Activated CD4-positive, alpha-beta T cell treated with anti-CD3 and anti-CD28 coated beads, Interleukin-2, amount 10 ng/mL, durations not matched to agents 7 days and 5 days (primary cell): ENCODE measurements at places on chromosomes 4 and X.

- peaks cover 5% of the 10 kb centered on the region for H3K27me3 ChIP-seq
- H3K36me3 ChIP-seq, result no peaks in the 10 kb centered on the region
- no peak overlapping the region for H3K27ac ChIP-seq
- no peak for DNase-seq
- H3K4me3 ChIP-seq, result no peak overlapping the region
These were observed 10.0 kb upstream of the ELOVL6 start for GRCh38 chr4:110208419-110208818.

DNA sequence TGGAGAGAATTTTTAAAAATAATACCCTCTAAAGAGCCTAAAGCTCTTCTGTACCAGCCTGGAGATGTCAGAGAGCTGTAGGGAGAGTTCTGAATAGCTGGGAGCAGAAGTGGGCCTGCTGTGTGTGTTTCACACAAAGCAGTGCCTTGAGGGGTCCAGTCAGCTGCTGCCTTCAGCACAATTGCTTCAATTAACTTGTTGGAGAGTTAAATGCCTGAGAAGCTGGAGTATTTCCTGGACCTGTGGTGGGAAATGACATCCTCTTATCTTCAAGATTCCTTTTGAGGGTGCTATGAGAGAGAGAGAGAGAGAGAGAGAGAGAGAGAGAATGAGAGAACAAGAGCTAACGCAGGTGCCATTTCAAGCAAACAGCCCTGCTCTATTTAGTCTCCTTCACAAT, 96.2 kb upstream of the IL1RAPL2 start:
- no peaks in the 10 kb centered on the region for H3K4me1 ChIP-seq
- no peaks in the 10 kb centered on the region for H3K36me3 ChIP-seq
- H3K4me3 ChIP-seq, result no peak overlapping the region

GRCh38 chr4:123505095-123506010, 108.8 kb downstream of the SPRY1 start:
- peaks cover 2% of the 10 kb centered on the region for H3K36me3 ChIP-seq
- peak; percentile 30 for DNase-seq
- H3K4me1 ChIP-seq, result peaks cover 12% of the 10 kb centered on the region
- peaks cover 27% of the 10 kb centered on the region for H3K27me3 ChIP-seq
- H3K4me3 ChIP-seq, result peak overlapping the region; percentile 79

- H3K4me3 ChIP-seq, result no peak overlapping the region
- no peak overlapping the region for H3K27ac ChIP-seq
- no peaks in the 10 kb centered on the region for H3K4me1 ChIP-seq
These were observed 46.2 kb upstream of the IGFBP7 start for GRCh38 chr4:57156242-57156990.

DNA sequence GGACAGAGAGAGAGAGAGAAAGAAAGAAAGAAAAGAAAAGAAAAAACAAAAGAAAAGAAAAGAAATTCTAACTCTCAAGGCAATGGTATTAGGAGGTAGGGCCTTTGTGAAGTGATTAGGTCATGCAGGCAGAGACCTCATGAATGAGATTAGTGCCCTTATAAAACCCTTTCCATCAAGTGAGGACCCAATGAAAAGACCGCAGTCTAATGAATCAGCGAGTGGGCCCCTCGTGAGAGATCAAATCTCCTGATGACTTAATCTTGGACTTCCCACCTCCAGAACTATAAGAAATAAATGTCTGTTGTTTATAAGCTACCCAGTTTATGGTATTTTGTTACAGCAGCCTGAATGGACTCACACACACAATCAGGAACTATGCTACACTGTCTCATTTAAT, 16.9 kb downstream of the AASDH start:
- H3K27me3 ChIP-seq, result no peaks in the 10 kb centered on the region
- H3K4me1 ChIP-seq, result no peaks in the 10 kb centered on the region
- peaks cover 25% of the 10 kb centered on the region for H3K36me3 ChIP-seq
- no peak overlapping the region for H3K27ac ChIP-seq
- no peak for DNase-seq
- H3K4me3 ChIP-seq, result no peak overlapping the region

DNA sequence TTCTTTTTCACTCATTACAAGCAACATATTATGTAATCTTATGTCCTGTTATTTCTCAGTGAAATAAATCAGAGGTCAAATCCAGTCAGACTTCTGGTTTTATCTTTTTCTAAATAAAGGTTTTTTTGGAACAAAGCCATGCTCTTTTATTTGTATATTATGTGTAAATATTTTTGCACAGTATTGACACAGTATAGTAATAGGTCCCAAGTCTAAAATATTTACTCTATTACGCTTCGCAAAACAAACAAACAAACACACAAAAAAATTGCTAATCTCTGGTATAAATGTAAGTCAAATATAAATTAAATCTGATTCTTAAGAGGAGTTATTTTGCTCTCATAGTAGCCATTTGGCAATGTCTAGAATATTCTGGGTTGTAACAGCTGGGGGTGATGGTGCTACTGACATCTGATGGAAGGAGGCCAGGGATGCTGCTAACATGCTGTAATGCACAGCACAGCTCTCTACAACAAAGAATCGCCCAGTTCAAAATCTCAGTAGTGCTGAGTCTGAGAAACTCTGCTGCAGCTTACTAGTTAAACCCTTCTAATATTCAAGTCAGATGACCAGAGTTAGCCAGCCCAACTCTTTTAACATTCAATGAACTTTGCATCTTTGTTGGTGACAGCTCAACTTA, 602.1 kb downstream of the RAB28 start:
- no peak for DNase-seq
- H3K27ac ChIP-seq, result no peak overlapping the region
- no peaks in the 10 kb centered on the region for H3K36me3 ChIP-seq
- no peaks in the 10 kb centered on the region for H3K4me1 ChIP-seq

- peaks cover 6% of the 10 kb centered on the region for H3K27me3 ChIP-seq
- no peak for DNase-seq
- H3K27ac ChIP-seq, result no peak overlapping the region
- H3K4me1 ChIP-seq, result no peaks in the 10 kb centered on the region
- H3K36me3 ChIP-seq, result no peaks in the 10 kb centered on the region
- no peak overlapping the region for H3K4me3 ChIP-seq
These were observed 76.0 kb upstream of the SRD5A3 start for GRCh38 chr4:55269995-55270394.

DNA sequence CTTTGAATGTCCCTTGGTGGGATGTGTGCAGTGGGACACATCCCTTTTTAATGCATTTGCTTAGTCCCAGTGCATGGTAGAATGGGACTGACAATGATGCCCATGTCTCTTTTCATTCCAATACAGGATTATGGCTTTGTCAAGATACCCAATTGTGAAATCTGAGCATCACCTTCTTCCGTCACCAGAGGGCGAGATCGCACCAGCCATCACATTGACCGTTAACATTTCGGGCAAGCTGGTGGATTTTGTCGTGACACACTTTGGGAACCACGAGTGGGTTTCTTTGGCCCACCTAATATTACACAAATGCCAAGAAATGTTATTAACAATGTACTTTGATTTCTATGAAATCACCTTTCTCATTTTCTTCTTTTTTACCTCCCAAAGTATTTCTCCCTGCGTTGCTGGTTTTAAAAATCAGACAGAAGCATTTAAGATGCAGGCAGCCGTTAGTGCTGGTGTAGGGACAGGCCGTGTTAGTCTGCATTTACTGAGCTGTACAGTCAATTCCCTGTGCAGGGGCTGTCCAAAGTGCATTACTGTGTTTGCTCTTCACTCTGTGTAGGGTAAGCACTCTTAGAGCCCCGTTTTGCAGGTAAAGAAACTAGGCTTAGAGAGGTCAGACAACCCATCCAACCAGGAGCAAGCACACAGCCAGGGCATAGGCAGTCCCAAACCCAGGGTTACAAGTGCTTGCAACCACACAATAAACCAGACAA, 46.5 kb downstream of the CWH43 start:
- H3K4me3 ChIP-seq, result no peak overlapping the region
- DNase-seq, result no peak
- no peaks in the 10 kb centered on the region for H3K4me1 ChIP-seq
- no peaks in the 10 kb centered on the region for H3K36me3 ChIP-seq
- H3K27me3 ChIP-seq, result peaks cover 4% of the 10 kb centered on the region
- no peak overlapping the region for H3K27ac ChIP-seq

DNA sequence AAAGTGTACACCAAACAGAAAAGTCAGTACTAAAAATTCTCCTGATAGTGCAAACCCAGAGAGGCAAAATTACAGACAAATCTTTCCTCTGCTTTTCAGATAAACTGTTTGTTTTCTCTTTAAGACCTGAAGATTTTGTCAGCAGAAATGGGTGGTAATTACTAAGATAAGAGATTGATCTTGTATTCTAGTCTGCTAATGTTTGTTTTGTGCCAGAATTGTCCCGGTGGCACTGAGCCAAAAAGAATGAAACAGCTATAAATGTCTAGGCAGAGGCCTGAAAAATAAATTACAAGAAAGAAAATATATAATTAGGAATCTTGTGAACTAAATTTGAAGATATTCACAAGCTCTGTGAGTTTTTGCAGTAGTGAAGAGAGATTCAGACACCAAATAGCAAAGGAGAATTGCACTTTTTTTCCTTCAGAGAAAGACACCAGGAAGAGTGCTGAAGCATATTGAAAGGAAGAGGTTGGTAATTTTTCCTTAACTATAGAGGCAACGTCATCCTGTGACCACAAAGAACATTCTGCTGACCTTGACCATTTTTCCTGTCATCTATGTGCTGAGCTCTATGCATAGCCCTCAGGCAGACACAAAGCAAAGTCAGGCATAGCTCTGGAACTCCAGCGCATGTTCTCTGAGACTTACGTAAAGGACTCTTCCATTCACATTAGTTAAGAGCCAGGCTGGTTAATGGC, 314.5 kb upstream of the RASGEF1B start:
- H3K27ac ChIP-seq, result no peak overlapping the region
- no peaks in the 10 kb centered on the region for H3K27me3 ChIP-seq
- DNase-seq, result no peak
- H3K4me3 ChIP-seq, result no peak overlapping the region
- H3K4me1 ChIP-seq, result peaks cover 7% of the 10 kb centered on the region
- H3K36me3 ChIP-seq, result no peaks in the 10 kb centered on the region

- DNase-seq, result no peak
- no peak within 1 kb of the TSS for H3K4me3 ChIP-seq
- H3K27me3 ChIP-seq, result no peaks in the 10 kb centered on the region
- H3K36me3 ChIP-seq, result peaks cover 1% of the 10 kb centered on the region
- peaks cover 31% of the 10 kb centered on the region for H3K4me1 ChIP-seq
These were observed at the start of gene C4orf17 for GRCh38 chr4:99510721-99511120. C4orf17 (plus strand) TSS chr4:99511021; CDS start chr4:99513082, 2,061 bp downstream.

- H3K4me3 ChIP-seq, result no peak overlapping the region
- H3K27ac ChIP-seq, result no peak overlapping the region
- DNase-seq, result no peak
These were observed 54.8 kb downstream of the DHX15 start for GRCh38 chr4:24529555-24529954.

DNA sequence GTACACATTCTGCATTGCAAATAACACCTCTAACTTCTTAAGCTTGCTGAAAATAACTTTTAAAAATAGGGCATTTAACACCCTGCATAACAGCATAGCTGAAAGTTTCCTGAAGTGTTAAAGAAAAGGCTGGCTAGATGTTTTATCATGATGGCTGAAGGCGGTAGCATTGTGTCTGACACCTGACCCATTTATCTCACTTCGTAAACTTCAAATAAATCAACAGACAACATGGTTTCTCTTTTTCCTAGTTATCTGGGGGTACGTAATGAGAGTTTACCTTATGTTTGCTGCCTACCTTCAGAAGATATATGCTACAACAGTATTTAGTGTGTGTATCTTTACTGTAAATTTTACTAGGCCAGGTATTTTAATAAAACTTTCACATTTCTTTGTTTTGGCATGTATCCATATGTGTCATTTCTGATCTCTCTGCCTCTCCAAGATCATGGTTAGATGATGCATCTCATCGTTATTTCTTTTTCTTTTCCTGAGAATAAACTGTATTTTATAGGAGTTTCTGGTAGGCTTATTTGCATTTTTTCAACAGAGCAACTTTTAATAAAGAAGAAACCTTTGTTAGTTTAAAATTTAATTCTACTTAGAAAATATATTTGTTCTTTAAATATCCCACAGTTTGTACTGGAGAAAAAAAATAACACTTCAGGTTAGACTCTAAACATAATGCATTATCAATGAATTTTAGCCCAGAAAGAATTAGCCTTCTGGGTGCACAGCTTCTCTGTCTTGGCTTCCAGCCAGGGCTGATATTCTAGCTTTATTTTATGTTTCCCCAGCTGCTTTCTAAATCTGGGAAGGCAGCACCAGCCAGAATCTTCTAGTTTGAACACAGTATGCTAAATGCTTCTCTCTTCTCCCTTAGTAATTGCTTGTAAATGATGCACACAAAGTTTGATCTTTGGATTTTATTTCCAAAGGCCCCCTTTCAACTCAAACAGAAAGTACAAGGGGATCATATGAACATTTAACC, 2.9 kb downstream of the NDST4 start:
- no peaks in the 10 kb centered on the region for H3K27me3 ChIP-seq
- no peaks in the 10 kb centered on the region for H3K36me3 ChIP-seq
- H3K4me1 ChIP-seq, result no peaks in the 10 kb centered on the region
- H3K27ac ChIP-seq, result no peak overlapping the region
- H3K4me3 ChIP-seq, result no peak overlapping the region

DNA sequence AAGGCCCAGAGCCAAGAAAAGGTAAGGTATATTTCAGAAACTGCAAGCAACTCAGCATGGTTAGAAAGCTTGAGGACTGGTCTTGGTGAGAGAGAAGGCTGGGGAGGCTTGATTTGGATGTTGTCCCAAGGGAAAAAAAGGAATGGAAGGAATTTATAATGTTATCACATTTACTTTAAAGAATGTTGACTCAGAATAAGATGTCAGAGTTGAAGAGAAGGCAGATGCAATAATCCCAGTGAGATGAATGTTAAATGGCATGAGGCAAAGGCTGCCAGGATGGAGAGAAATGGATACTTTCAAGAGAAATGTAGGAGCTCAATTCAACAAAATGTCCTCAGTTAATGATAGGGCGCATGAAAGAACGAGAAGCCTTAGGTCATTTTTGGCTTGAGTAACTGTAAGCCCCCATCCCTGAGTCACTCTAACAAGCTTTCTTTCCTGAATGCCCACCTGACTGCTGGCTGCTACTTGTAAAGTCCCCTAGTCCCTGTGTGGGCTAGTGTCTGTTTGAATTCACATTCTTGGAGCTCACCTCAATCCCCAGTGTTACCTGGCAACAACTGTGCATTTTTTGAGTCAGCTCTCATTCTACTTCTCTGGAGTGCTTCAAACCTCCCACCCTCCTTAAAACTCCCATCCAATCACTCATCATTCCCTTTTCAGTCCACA, 103.0 kb upstream of the TAPT1 start:
- peaks cover 4% of the 10 kb centered on the region for H3K27me3 ChIP-seq
- no peaks in the 10 kb centered on the region for H3K36me3 ChIP-seq

GRCh38 chr4:185011408-185011807, 6.9 kb upstream of the HELT start:
- no peak overlapping the region for H3K27ac ChIP-seq
- peaks cover 77% of the 10 kb centered on the region for H3K27me3 ChIP-seq
- H3K4me1 ChIP-seq, result no peaks in the 10 kb centered on the region
- H3K36me3 ChIP-seq, result no peaks in the 10 kb centered on the region
